Cerebellar nuclear complex (tissue), 1 donor: ENCODE measurements at places on chromosomes 13 and 19.

- DNase-seq, result no peak
Measured at GRCh38 chr19:49916839-49917733, 11.9 kb upstream of the ATF5 start.

- no peak for DNase-seq
Measured at GRCh38 chr13:31827707-31828106, 88.4 kb downstream of the RXFP2 start.

GRCh38 chr19:42356686-42357085, 31.3 kb downstream of the MEGF8 start:
- DNase-seq, result no peak

DNA sequence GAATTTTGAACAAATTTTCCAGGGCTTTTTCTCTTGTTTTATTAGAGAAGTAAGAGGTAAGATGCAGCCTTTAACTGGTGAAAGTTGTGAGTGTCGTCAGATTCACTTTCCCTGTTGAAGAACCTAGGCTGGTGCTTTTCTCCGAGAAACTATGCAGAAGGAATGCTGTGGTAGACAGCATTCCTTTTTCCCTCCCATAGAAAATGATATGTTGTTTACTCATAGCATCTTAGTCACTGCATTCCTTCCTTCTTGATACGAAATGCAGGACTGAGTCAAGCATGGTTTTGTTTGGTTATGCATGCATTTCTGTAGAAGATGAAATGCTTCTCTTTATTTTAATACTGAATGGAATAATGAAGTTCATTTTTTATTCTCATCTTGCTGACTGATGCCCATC, 3.4 kb downstream of the ITGBL1 start:
- no peak for DNase-seq

GRCh38 chr13:91056746-91057145, 290.7 kb upstream of the MIR17HG start:
- DNase-seq, result no peak

DNA sequence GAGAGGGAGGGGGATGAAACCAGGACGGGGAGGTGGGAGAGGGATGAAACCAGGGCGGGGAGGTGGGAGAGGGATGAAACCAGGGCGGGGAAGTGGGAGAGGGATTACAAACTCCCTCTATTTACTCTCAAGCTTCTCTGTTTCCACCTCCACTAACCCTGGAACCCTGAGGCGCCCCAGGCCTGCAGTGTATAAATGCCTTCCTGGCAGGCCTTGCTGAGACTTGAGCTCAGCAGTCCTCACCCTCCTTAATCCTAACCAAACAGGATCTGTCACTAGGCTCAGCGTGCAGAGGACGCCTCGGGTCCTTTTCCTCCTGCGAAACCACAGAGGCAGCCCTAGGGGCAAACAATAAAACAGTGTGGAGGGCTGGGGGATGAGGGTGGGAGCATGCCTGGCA, 32.1 kb upstream of the OR1M1 start:
- no peak for DNase-seq

DNA sequence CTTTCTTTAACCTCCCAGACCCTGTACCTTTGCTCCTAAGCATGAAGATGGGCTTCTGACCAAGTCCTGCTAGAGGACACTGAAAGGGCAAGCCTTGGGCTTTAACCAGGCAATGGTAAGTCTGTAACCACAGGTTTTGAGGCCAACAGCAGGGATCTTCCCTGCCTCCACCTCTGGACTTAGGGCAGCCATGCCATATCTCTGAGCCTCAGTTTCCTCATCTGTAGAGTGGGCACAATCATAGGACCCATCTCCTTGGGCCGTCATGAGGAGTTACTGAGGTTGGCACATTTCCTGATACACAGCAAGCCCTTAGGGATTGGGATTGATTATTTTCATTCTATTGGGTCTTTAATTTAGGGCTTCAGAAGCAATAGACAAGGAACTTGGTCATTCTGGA, 14.7 kb downstream of the KLK1 start:
- no peak for DNase-seq

- DNase-seq, result no peak
Measured at GRCh38 chr13:63463782-63464610, 2048.3 kb upstream of the PCDH20 start.

DNA sequence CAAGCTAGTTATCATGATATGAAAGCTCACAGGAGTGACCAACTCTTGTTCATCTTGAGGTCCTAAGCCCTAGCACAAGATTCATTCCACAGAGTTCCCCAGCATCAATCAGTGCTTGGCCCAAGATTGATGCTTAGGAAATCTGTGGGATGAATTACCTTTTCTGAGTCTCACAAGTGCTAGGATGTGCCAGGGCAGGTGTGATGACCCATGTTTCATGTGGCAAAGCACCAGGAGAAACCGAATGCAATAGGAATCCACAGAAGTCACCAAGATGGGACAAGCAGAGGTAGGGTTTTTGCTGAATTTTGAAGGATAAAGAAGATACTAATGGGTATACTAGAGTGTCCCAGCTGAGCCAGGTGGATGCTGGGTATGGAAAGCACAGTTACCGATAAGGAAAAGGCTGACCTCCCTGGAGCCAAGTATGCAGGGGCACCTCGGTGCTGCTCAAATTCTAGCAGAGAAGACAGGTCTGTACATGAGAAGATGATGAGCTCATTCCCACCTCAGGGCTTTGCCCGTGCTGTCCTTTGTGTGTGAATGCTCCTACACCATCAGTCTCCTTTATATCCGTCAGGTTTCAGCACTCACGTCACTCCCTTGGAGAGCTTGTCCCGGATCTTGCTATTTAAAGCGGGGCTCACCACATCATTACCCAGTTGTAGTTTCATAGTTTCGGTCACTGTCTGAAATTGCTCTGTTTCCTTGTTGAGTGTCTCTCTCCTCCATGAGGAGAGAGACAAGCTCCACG, 168.9 kb upstream of the TSC22D1 start:
- no peak for DNase-seq

- no peak for DNase-seq
Measured at GRCh38 chr13:24627946-24628345, 52.3 kb upstream of the ATP12A start.

DNA sequence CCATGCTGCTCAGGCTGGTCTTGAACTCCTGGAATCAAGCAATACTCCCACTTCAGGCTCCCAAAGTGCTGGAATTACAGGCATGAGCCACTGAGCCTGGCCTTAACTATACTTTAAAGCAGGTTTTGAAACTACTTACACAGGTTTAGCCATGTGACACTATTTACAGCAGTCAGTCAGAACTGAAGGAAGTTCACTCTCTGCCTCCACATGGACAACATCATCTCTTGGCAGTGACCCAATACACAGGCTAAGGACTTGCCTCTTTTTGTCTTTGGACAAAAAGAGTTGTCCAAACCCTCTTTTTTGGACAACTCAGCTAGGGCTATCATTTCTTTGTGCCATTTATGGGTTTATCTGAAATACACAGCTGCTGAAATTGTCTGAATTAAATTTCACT, 89.0 kb upstream of the CLDN10 start:
- no peak for DNase-seq

DNA sequence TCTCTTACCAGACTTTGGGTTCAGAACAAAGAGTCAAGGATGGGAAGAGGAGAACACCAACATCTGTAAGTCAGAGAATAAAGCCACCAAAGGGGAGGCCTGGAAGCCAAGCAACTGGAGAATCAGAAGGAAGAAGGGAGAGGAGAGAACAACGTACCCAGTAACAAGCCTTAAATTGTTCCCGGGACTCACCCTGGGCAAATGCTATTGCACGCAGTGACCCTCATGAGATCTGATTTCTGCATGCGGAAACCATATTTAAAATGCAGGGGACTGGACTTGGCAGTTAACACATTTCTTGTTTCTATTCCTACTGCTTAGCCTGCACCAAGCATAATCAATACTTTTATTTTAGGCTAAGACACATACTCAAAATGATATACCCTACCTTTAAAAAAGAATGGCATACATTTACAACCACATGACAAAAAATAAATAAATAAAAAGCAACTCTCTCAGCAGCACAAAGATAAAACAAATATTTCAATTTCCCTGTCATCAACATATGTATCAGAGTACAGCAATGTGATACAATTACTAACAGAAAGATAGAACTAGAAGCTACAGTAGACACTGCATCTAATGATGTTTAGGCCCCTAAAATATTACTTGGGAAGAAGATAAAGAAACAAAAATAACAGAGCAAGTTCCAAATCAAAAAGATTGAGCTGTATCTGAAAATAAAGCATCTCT, 414.6 kb downstream of the ITGBL1 start:
- no peak for DNase-seq

GRCh38 chr19:27647423-27647822, 1565.5 kb downstream of the UQCRFS1 start:
- DNase-seq, result no peak

GRCh38 chr13:30071969-30072817, 221.8 kb upstream of the UBL3 start:
- DNase-seq, result no peak

GRCh38 chr13:109667807-109668291, 118.5 kb downstream of the IRS2 start:
- DNase-seq, result no peak

DNA sequence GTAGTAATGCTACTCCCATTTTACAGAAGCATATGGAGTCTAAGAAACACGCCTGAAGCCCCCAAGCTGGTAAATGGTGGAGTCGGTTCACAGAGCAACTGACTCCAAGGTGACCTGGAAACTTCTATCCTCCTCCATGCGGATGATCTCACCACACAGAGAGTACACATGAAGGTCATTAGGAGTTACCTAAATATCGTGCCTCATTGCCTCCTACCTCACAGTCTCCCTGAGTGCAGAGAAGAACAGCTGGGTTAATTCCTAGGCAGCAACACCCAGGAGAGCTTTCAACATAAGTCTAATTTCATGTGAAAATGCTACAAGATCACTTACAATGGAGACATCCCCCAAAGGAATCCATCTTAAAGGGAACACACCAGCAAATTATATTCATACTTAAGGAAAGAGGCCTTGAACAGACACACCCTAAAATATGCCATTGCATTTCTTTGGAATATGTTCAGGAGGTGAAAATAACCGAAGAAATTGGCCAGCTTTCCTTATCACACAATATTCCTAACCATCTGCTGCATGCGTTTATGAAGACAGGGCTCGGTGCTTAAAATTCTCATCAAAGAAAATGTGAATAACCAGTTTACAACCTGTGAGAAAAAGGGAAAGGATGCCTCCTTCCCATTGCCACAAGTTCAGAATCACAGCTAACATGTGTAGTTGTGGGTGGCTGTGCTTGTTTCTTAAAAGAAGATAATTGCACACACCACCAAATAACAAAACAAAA, 203.6 kb upstream of the NBEA start:
- DNase-seq, result no peak

GRCh38 chr13:51147732-51148131, 36.7 kb upstream of the C13orf42 start:
- DNase-seq, result no peak

GRCh38 chr13:90947976-90948375, 399.5 kb upstream of the MIR17HG start:
- DNase-seq, result no peak

GRCh38 chr13:30319130-30319529, 11.8 kb upstream of the KATNAL1 start:
- no peak for DNase-seq

DNA sequence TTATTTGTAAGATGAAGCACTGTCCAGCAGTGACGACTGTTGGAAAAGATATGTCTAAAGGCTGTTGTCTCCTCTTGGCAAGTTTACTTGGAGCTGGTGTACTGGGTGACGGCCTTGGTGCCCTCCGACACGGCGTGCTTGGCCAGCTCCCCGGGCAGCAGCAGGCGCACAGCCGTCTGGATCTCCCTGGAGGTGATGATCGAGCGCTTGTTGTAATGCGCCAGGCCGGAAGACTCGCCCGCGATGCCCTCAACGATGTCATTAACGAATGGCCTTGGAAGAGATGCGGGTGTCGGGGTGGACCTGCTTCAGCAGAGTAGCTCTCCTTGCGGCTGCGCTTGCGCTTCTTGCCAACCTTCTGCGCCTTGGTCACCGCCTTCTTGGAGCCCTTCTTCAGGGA, 24.6 kb upstream of the ZDHHC20 start:
- DNase-seq, result no peak

DNA sequence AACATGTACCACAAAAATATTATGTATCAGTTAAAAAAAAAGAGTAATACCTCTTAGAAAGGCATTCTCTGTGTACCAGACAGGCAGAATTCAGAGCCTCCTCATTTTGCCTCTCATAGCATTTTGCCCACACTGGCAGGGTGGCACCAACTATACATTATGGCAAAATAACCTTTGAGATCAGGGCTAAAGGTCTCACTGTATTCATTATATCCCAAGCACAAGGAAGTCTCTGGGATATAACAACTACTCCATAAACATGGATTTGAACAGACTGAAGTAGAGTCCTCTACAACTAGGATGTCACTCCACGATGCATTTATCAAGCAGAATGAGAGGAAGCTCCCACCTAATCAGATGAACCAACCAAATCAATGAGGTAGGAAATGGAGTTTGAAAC, 10.6 kb downstream of the SUCLA2 start:
- no peak for DNase-seq

DNA sequence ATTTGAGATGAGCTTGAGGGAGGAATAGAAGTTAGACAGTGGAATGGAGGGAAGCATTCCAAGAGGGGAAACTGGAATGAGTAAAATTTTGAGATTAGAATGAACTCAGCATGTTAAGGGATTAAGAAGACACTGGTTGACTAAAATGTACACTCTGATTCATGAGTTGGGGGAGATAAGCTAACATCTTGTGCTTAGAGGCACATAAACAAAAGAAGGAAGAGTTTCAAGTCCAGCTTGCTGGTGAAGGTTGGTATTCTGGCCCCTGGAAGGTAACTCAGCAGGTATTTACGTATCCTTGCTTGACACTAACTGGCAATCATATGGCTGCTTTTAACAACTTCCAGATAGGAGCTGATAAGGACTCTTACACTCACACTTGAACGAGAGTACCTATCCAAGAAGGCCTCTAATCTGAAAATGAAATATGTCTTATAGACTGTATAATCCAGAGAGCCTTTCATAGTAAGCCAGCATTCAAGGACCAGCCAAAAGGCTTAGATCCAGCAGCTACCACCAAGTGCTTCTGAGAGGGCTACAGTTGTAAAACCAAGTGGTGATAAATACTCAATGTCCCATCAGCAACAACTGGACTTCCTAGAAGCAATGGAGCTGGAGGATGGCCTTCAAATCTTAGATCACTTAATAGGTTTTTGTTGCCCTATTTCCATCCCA, 149.7 kb upstream of the SERP2 start:
- DNase-seq, result no peak

DNA sequence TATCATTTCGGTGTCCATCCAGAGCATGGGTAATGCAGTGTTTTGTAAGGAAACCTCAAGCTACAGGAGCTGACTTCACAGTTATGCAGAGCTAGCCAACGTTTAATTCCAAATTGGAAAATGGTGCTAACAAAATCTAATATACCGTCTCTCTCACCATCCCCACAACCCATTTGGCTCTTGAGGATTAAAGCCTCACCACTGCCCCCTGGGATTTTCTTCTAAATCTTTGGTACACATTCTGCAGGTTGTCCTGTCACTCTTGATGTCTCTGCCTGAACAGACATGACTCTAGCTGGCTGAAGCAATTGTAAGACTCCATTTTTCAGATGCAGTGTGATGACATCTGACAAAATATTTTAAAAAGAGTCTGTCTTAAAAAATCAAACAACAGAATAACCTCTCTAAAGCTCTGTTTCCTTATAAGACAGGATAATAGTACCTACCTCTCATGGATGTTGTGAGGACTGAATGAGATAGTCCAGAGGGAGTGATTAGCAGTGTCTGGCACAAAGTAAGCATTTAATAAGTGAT, 451.8 kb downstream of the SUCLA2 start:
- no peak for DNase-seq
